H4 (cell line): ENCODE measurements at places on chromosomes 1 and 21.

- peak; percentile 96 for DNase-seq
Observed at GRCh38 chr1:85628791-85629531, 48.4 kb downstream of the CCN1 start.

DNA sequence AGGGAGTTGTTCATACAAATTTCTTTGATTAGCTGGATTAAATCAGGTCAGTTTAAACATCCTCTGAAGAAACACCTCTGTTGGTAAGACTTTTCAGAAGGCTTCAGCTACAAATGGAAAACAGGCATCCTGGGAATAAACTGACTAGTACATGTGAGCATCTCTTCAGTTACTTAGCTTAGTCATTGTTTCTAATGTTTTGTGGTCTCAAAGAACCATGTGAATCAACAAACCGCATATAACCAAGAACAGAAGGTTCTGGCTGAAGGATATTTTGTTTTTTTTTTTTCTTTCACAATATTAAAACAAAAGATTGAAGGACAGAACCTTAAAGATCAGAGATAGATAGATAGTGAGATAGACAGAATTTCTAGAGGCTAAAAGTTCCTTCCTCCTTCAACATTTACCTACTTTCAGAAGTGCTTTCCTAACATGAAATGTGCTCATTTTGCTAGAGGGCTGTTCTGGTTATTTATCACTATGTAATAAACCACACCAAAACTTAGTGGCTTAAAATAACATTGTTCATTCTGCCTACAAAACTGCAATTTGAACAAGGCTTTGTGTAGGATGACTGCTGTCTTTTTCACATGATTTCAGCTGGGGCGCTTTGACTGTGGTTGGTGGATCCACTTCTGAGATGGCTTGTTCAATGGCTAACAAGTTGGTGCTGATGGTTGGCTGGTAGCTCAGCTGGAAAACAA is 119.8 kb upstream of the PTGFR start:
- peak; percentile 75 for DNase-seq

DNA sequence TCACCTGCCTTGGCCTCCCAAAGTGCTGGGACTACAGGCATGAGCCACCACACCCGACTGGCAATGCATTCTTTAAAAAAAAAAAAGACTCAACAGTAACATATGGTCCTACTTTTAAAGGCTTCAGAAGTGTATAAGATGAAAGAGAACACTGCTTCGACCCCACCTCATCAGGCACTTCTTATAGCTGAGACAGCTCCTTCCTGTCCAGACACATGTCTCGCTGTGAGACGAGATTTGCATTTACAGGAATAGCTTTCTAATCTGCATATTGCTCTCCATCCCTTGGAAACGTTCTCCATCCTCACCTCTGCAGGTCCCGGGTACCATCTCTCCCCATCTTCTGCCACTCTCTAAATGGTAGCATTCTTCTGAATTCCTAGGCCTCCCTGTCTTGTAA is 6.7 kb downstream of the AZIN2 start:
- no peak for DNase-seq

- DNase-seq: no peak
Observed at GRCh38 chr21:15036189-15036588, 28.6 kb downstream of the NRIP1 start.

- DNase-seq: no peak
Observed at GRCh38 chr1:159282118-159282517, 20.0 kb upstream of the FCER1A start.

GRCh38 chr1:40014812-40015594 is 25.5 kb upstream of the CAP1 start:
- DNase-seq: peak; percentile 30

DNA sequence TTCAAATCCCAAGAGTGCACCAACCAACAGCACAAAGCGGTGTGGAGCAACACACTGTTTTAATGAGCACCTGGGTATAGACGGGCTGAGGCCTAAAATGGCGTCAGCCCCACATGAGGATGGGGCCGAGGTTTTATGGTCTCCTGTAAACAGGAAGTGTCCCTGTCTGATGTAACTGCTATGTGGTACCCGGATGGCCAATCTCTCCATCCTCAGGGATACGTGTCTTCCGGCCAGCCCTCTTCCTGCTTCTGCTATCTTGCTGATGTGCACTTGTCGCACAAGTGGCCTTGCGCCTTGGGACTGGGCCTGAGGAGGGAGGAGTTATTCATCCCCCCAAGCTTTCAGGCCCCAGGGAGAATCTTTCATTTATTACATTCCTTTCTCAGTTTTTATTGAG is 73.5 kb downstream of the CNST start:
- DNase-seq: no peak

GRCh38 chr1:244106176-244106575 is 55.1 kb downstream of the ZBTB18 start:
- DNase-seq: no peak
